ENCODE measurements at places on chromosomes 7 and 10. TPM values are rescaled to one million over a fixed set of nuclear protein-coding genes. Genes with fewer than 3 reads are reported as not detected.

DNA sequence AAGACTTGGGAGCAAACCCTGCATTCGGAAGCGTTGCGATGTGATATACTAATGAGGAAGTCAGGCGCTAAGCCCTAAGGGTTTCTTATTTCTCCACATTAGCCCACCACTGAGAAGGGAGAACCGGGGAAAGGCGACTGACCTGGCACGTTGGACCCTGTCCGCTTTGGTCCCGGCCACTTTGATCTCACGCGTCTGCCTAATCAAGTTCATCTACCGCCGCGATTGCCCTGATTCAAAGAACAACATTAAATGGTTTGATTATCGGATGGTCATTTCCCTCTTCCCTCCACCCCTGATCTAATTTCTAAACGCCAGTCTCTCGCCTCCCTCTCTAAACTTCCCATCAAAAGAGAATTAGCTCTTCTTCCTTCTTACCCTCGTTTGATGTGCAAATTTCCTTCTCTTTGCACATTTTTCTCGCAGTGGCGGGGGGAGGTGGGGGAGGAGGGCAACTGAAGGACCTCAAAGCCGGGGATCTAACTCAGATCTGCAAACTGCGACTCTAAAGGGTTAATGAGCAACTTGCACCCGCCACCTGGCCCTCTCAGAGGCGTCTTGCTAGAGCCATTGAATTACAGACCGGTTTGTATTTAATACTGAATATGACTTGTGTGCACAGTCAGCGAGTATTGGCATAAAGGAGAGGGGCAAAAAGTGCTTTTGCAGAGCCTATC is 687 bp upstream of the DKK1 start:
- DNase-seq: no peak

PTPN20 gene
- total RNA-seq: 2.1 TPM

SEMA3A gene
- total RNA-seq: 4.3 TPM

- DNase-seq: no peak
Observed at GRCh38 chr10:79349766-79350406, 2.6 kb downstream of the PPIF start.
